T-helper 2 cell treated with Interferon-gamma antibody and Interleukin-4, amounts not matched to agents 100 ng/mL and 5 ng/mL, for 36 hours (primary cell): ENCODE measurements at places on chromosomes 16 and 17. TPM values are rescaled to one million over a fixed set of nuclear protein-coding genes. Genes with fewer than 3 reads are reported as not detected.

The WFDC1 gene
- not detected in 2 replicates for total RNA-seq

The NPTX1 gene
- total RNA-seq: 28.3 and 29.5 TPM in 2 replicates

The ABI3 gene
- 42.8 and 44.0 TPM in 2 replicates for total RNA-seq

The PYY gene
- not detected in 2 replicates for total RNA-seq

The IL34 gene
- total RNA-seq: not detected in 2 replicates

The PDILT gene
- not detected in 2 replicates for total RNA-seq

The RNF112 gene
- total RNA-seq: 0.20 and 0.27 TPM in 2 replicates

The STX1B gene
- total RNA-seq: 0.55 and 0.59 TPM in 2 replicates

The DHX58 gene
- 35.9 and 38.8 TPM in 2 replicates for total RNA-seq

The TMIGD1 gene
- not detected in 2 replicates for total RNA-seq

The RBFOX1 gene
- total RNA-seq: not detected in 2 replicates

The RABEP2 gene
- 21.5 and 22.4 TPM in 2 replicates for total RNA-seq

The TMC8 gene
- 365 and 371 TPM in 2 replicates for total RNA-seq

The CCDC182 gene
- total RNA-seq: not detected in 2 replicates

The ANKRD40 gene
- total RNA-seq: 35.9 and 38.4 TPM in 2 replicates

The MT1H gene
- 1.7 and 4.8 TPM in 2 replicates for total RNA-seq

The NTHL1 gene
- total RNA-seq: 32.9 and 33.2 TPM in 2 replicates

The FOXC2 gene
- total RNA-seq: not detected in 2 replicates

The PPP1R27 gene
- total RNA-seq: not detected in 2 replicates

The SLC5A10 gene
- total RNA-seq: not detected in 2 replicates

The KRT33B gene
- not detected in 2 replicates for total RNA-seq

The ATP2A1 gene
- 1.6 and 2.2 TPM in 2 replicates for total RNA-seq

The CDT1 gene
- total RNA-seq: 92.7 and 95.3 TPM in 2 replicates

The RND2 gene
- 0.25 TPM in 1 of 2 replicates, not detected in the other for total RNA-seq

The LRRC46 gene
- 0.30 and 0.80 TPM in 2 replicates for total RNA-seq

The SDR42E2 gene
- total RNA-seq: 0.07 TPM in 1 of 2 replicates, not detected in the other

The HOXB9 gene
- total RNA-seq: 0.09 TPM in 2 replicates

The CCL18 gene
- not detected in 2 replicates for total RNA-seq

The PHKG2 gene
- total RNA-seq: 44.5 and 47.6 TPM in 2 replicates

The PARD6A gene
- 10.1 TPM in 2 replicates for total RNA-seq

The RCVRN gene
- total RNA-seq: not detected in 2 replicates

The METTL16 gene
- 31.2 and 32.5 TPM in 2 replicates for total RNA-seq
